ENCODE measurements at places on chromosomes 1 and 21.

DNA sequence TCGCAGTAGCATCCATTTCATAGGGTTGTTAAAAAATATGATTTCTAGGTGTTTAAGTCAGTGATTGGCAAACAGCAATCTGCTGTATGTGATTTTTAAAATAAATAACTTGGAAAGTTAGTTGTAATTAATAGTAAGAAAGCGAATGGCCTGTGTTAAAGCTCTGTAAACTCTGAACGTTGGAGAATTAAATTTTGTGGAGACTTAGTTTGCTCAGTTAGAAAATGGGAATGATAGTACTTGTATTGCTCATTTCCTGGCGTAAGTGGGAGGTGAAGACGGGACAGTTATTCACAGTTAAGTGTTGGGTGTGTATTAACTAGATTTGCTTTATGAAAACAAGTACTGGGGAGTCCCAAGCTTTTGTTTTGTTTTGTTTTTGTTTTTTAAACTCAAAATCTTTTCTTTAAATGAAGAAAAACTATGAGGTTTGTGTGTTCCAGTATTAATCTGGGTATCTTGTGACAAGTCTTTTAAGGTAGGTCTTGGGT lies 995 bp downstream of the CACYBP start:
- no peak for DNase-seq

DNA sequence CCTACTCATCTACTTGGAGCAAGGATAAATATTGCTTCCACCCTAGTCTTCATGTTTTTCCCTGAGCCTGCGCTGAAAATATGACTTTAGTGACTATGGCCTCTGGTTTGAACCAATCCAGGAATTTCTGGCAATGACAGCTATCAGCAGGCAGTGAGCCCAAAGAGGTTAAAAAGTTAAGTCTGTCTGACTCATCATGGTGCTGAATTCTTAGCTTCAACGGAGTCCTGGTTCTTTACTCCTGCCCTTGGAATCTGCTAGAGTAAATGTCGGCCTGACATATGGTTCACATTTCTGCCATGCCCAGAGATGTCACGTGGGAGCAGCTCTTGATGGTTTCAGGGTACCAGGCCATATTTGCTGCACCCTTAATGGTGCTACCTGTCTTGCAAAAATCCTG lies 351.6 kb upstream of the PLXNA2 start:
- no peak for DNase-seq

GRCh38 chr1:177933881-177934280 lies 36.0 kb downstream of the SEC16B start:
- no peak for DNase-seq

- DNase-seq = peak; percentile 57
These were observed 47.1 kb downstream of the MYSM1 start for GRCh38 chr1:58652651-58653184.

All from SK-N-SH (cell line).